Regular cardiac myocyte (primary cell): ENCODE measurements at places on chromosomes 3 and 15. TPM values are rescaled to one million over a fixed set of nuclear protein-coding genes. Genes with fewer than 3 reads are reported as not detected.

The ALDH1L1 gene
- 2.1 and 4.8 TPM in 2 replicates for total RNA-seq

The TRAK1 gene
- total RNA-seq: 40.3 and 43.5 TPM in 2 replicates

The NRG4 gene
- total RNA-seq: 0.56 TPM in 1 of 2 replicates, not detected in the other

The NDUFB5 gene
- 109 and 140 TPM in 2 replicates for total RNA-seq

The IGSF10 gene
- under 0.01 and 0.19 TPM in 2 replicates for total RNA-seq

The LYZL4 gene
- 0.19 TPM in 1 of 2 replicates, not detected in the other for total RNA-seq

The MME gene
- 5.9 and 157 TPM in 2 replicates for total RNA-seq

The EAF2 gene
- total RNA-seq: 3.5 and 4.5 TPM in 2 replicates

The A4GNT gene
- total RNA-seq: not detected in 2 replicates

The AADAC gene
- total RNA-seq: 1.9 and 7.0 TPM in 2 replicates

The NR2F2 gene
- total RNA-seq: 15.5 and 18.6 TPM in 2 replicates

The SAXO2 gene
- total RNA-seq: 0.38 and 1.1 TPM in 2 replicates

The GOLGA8G gene
- not detected in 2 replicates for total RNA-seq

The OR4M2 gene
- not detected in 2 replicates for total RNA-seq

The ZIC1 gene
- not detected in 2 replicates for total RNA-seq

The CD200R1 gene
- under 0.01 TPM in 1 of 2 replicates, not detected in the other for total RNA-seq

The TMEM41A gene
- total RNA-seq: 8.6 and 9.0 TPM in 2 replicates

The TWF2 gene
- 60.3 and 100 TPM in 2 replicates for total RNA-seq

The GOLGA8S gene
- total RNA-seq: 0.19 TPM in 1 of 2 replicates, not detected in the other

The TP63 gene
- under 0.01 and 0.28 TPM in 2 replicates for total RNA-seq

The ITGA11 gene
- total RNA-seq: 9.6 and 46.5 TPM in 2 replicates

The SCAANT1 gene
- total RNA-seq: not detected in 2 replicates
